ENCODE measurements at places on chromosomes 7 and 10.

DNA sequence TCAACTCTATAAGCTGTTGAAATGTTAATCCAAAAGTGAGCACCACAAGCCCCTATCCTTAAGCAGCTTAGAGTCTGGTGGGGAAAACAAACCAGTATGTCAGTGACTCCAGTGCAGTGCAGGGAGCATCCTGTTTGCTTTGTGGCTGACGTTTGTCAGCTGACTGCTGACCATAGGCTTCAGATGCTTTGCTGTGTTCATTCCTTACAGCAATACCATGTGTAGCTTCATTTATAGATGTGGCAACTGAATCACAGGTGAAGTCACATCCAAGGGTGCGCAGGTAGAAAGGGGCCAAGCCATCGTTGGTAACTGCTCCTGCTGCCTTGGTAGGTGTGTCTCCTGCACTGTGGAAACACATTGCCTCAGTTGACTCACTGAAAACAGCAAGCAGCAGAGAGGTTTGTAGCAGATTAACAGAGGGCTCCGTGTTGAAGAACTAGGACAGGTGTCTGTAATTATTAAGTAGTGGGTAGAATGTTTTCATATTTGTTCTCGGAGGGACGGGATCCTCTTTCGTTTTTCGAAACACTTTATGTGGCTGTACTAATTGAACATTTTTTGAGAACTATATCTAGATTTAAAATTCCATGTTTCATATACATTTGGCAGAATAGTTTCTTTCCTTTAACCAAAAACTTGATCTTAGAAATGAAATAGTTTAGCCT lies 2.0 kb downstream of the INSIG1 start:
- DNase-seq = no peak

- DNase-seq = no peak
Measured at GRCh38 chr7:92876836-92877235, 40.5 kb upstream of the CDK6 start.

DNA sequence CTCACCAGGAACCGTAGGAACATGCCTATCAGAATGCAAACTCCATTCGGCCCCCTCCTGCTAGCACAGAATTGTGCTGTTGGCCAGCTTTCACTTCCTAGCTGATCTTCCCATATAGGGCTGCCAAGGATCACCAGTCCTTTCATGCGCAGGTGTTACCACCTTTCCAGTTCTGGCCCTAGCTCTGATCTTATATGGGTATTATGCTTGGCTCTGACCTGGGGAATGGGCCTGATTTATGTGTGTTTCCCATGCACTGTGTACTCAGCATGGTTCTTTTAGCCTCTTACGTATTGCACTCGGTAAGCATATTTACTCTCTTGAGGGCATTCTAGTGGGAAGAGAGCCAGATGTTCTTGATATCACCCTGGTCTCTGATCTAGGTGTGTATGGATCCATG lies 11.1 kb downstream of the SLC35G1 start:
- DNase-seq = no peak

DNA sequence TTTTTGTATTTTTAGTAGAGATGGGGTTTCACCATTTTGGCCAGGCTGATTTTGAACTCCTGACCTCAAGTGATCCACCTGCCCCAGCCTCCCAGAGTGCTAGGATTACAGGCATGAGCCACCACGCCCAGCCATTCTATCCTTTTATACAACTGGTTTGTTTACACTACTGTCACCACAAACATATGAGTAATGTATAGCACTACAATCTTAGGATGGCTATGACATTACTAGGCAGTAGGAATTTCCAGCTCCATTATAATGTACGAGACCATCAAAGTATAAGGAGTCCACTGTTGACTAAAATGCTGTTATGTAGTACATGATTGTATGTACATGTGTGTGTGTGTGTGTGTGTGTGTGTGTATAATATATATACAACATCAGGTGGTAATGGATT lies 1126.1 kb upstream of the LRRN3 start:
- peak; percentile 46 for DNase-seq

GRCh38 chr10:24494236-24494635 lies 229.5 kb downstream of the ARHGAP21 start:
- DNase-seq = no peak

DNA sequence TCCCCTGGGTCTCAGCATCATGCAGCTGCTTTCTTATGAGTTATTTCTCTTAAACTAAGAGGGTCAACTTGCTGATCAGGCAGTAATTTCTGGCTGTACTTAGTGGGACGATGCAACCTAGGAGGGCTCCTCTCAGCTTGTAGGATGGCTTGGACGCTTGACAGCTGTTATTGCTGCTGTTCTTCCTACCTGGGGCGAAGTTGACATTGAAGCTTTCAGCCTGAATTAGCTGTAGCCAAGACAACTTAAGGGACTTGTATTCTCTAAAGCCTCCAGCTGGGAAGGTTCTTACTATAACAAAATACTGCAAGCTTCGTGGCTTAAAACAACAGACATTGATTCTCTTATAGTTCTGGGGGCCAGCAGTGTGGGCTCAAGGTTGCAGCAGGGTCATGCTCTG lies 224.9 kb downstream of the ACTR3B start:
- no peak for DNase-seq
